ENCODE measurements at places on chromosomes 7 and 10.

- DNase-seq: no peak
These were observed 128.2 kb downstream of the DOCK1 start for GRCh38 chr10:127033216-127034033.

DNA sequence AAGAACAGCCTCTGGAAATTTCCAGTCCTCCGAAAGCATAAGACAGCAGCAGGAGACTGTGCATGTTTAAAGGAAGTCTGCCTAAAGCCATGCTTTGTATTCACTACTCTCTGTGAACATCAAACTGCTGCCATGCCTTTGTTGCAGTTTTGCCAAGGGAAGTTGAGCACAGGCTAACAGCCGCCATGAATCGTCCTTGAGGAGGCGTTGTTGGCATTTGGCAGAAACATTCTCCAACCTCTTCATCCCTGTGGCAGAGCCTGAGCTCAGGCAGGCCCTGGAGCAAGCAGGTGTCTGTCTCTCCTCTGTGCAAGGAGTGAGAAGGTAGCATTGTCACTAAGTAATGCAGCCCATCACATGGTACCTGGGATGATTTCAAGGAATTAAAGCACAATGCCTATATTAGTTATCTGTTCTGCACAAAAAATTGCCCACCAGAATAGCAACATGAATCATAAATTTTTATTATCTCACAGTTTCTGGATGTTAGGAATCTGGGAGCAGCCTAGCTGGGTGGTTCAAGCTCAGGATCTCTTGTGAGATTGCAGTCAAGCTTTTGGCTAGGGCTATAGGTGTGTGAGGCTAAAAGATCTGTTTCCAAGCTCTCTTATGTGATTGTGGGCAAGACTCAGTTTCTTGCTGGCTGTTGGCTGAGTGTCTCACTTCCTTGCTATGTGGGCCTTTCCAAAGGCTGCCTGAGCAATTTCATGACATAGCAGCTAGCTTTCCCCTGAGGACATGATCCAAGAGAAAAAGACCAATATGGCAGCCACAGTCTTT, 46.5 kb upstream of the KIAA1217 start:
- DNase-seq: no peak

GRCh38 chr10:100715445-100716385, 29.7 kb upstream of the PAX2 start:
- DNase-seq: no peak

DNA sequence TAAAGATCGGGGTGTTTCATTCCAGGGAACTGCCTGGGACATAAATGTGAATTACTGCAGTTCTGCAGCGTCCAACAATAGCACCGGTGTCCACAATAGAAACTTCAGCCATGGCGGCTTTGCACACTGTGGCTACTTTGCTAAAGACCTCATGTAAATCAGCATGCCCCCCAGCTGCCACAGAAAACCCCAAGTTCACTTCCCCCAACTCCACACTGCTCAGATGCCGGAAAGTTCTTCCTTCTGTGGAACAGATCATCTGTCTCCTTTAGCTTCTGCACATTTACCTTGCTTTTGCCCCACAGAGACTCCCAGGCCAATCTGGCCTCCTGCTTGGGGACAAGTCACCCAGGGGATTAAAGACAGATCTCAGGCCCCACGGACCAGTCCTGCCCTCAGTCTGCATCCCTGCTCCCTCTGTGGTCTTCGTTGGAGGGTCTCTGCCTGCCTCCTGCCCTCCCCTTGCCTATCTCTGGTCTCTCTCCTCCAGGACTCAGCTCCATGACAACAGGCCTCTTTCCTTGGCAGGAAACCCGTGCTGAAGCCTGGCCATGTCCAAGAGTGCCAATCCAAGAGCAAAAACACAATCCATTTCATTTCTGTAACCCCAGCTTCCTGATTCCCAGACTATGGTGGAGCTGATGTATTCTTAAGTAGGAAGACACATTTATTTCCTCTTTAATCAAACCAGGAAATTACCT, 403.2 kb downstream of the RPS24 start:
- DNase-seq: no peak

DNA sequence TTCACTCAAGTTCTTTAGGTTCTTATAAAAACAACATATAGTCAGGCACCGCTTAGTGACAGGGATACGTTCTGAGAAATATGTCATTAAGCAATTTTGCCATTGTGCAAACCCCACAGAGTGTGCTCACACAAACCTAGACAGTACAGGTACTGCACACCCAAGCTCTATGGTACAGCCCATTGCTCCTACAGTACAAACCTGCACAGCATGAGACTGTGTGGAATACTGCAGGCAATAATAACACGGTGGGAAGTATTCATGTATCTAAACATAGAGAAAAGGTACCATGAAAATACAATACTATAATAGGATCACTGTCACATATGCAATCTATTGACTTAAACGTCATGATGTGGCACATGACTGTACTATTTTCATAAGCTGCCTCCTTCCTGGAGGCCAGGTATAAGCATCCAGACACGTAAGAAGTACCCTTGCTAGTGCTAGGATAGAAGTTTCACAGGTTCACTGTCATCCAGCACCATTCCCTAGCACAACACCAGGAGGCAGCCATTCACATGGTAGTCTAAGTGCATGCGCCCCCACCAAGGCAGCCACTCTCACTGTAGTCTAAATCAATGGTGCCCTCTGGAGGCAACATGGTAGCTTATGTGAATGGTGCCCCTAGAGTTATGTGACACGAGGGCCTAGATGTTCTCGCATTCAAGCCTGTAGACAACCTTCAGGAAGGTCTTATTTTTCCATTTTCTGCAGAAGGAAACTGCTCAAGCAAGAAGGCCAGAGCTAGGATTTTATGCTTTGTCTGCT, 98.5 kb downstream of the ARHGAP22 start:
- peak; percentile 25 for DNase-seq

DNA sequence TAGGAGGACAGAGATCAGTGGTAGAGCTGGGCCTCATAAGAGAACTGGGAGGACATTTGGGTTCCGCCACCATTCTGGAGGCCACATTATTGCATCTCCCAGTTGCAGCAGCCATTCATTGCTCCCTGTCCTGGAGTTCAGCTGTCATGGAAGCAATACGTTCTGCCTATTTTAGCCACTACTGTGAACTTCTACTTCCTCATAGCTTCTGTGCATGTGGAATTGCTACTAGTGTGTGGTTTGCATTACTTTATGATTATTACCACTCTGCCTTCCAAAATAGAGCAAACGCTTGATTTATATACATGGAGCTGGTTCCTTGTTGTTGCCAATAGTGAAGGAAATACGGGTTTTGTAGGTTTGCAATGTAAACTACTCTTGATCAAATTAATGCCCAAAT, 47.2 kb upstream of the PLPP4 start:
- no peak for DNase-seq

DNA sequence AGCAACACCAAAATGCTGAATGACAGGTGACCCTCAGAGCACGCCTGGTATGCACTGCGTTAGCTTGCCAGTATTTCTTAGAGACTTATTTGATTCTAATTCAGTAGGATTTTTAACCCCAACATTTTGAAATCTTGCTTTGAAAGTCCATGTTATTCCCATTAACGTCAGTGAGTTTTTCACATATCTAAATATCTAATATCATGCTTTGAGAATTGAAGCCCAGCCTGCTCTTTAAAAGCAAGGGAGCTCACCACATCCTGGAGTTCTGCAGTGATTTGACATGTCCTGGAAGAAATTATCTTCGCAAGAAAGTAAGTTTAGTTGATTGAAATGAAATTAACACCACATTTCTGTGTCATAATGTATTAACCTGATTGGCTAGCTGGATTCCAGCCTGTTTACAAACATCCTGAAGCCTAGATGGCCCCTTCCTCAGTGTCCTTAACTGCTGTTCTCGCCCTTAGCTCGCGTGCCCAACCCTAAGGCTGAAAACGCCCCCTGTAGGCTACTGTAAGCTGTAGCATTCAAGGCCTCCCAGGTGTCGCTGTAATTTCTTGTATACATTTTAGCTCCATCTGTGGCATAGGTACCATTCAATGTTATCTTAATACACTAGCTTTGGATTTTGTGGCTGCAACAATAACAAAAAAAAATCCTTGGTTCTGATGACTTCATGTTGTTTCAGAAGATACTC, 191.5 kb downstream of the MGMT start:
- DNase-seq: no peak

DNA sequence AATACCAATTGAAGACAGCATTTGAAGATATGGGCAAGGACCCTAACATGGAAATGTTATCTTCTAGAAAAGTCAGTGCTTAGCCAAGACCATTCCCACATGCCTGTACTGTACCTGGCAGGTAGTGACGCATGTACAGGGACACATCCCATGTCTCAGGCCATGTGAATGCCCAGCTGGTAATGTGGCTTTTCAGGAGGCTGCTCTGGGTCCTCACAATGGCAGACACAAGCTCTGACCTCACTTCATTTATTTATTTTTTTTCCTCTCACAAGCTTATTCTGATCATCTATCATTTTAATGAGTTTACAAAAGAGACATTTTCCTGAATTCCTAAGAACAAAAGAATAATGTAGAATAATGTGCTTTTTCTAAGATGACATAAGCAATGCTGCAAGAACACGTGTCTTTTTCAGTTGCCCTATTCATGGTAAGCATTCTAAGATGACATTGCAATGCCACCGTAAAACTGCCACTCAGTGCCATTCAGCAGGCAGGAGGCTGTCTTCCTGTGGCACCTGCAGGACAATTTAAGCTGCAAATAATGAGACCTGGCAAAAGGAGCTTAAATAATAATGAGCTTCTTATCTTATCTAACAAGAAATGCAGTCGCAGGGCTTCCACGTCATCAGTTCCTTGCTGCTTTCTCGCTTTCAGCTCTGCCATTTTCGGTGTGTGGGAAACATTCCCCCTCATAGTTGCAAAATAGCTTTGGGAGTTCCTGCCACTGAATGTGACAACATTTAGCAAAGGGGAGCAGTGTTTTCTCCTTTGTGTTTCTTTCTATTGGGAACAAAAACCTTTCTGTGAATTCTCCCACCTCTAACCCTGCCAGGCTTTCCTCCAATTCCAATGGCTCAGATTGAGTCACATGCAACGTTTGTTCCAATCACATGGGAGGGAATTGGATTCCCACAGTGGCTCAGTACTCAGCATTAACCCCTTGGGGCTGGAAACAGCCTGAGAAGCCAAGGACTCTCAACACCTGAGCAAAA, 113.0 kb downstream of the SEC23IP start:
- no peak for DNase-seq

GRCh38 chr7:138626846-138627245, 74.3 kb downstream of the SVOPL start:
- DNase-seq: no peak

- DNase-seq: no peak
These were observed 350.1 kb downstream of the HGF start for GRCh38 chr7:81419731-81420130.

GRCh38 chr7:13117103-13117502, 429.7 kb downstream of the ARL4A start:
- DNase-seq: no peak

DNA sequence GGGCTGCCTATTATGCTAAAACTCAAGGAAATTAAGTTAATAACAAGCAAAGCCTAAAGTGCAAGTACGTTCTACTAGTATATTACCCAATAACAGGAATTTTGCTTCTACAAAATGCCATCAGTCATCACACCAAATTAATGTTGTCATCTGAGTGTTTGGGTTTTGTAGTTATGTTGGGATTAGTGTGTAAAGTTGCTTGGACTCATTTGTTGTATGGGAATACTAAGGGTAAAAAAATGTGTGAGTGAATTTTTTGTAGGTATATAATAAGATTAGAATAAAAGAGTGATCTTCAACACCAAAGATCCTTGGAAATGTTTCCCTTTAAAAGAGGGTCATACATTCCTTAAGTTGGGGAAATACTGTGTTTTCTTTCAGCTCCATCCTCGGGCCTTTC, 38.6 kb downstream of the NRP1 start:
- DNase-seq: no peak

GRCh38 chr7:133461421-133461820, 208.5 kb downstream of the EXOC4 start:
- no peak for DNase-seq

- DNase-seq: no peak
These were observed 67.0 kb upstream of the PRLHR start for GRCh38 chr10:118662228-118663035.

- no peak for DNase-seq
These were observed 11.6 kb downstream of the MCMBP start for GRCh38 chr10:119860866-119861607.

GRCh38 chr10:98513704-98514103, 67.0 kb upstream of the HPS1 start:
- no peak for DNase-seq

DNA sequence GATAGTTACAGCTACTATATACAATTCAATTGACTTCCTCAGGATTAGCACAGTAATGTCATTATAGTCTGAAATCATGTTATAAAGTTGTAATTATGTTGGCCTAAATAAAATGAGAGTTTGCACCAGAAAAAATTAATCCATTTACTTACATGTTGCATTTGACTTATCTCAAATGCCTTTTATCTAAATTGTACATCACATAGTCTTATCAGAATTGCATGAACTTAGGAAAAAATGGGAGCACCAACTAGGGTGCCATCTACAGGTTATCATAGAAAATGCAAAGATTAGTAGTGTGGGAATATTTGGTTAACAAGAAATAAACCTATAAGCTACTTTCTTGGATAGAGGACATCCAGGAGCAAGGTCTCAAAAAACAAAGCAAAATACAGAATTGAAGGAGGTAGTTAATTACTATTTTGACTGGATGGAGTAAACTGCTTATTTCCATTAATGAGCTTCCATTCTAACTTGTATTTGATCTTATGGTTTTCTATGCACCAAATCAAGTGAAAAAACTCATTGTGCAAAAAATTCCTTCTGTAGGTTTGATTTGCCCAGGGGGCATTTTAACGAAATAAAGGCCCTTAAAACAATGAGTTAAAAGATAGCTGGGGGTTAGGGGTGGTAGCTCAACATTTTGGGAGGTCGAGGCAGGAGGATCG, 60.0 kb upstream of the ORC5 start:
- DNase-seq: no peak

GRCh38 chr10:127532659-127533058, 16.4 kb upstream of the NPS start:
- DNase-seq: no peak

DNA sequence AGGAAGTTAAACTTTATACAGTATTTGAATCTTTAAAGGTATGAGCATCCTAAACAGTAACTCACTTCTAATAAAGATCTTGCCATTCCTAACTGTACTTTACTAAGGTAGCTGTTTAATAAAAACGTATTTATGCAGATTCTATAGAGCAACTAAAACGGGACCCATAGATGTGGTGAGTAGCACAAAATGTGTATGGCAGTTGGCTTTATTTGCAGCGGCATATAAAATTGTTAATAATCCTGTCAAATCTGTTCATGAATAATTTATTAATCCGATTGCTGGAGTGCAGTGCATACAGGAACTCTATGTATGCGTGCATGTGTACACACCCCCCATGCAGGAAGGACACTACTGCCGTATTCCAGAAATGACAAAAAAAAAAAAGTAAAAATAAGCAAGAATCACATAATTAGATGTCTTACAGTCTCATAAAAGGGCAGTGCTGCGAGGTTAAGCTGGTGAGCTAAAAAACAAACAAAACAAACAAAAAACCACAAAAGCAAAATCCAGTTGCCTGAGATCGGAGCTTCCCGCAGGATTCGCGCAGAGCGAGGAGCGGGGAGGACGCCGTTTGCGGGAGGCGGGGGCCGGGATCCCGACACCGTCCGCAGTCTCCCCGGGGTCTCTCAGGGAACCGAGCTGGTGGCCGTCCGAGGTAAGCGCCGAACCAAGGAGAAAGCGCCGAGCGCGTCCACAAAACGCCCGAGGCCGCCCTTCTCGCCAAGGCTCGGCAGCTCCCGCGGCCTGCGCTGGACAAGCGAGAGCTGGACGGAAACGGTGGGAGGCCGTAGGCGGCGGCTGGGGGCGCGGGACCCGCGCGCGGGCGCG, 518 bp upstream of the COMMD3 start:
- DNase-seq: peak; percentile 55

All from stimulated activated CD8-positive, alpha-beta memory T cell treated with anti-CD3 and anti-CD28 coated beads, Interleukin-4, amount 100 ng/mL, for 48 hours (primary cell).